ENCODE measurements at places on chromosomes 6 and 20.

DNA sequence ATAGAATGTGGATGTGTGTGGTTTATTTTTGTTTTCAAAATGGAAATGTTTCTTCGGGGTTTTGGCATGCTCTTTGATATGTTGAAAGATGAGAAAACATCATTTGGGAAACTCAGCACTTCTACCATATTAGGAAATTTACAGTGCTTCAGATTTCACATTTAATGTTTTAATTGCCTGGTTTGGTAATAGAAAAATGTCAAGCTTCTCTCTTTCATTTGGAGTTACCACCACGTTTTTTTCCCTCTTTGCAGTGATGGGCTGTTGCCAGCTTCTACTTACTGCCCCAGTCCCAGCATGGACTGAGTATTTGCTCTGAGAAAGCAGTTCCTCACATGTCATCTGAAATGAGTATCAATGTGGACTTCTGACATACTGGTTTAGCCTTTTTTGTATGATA is 267.7 kb downstream of the PRL start:
- DNase-seq, result no peak

- DNase-seq, result no peak
Observed at GRCh38 chr6:24489881-24490280, 503 bp upstream of the GPLD1 start.

GRCh38 chr20:50450881-50451752 is 59.1 kb upstream of the PTPN1 start:
- peak; percentile 40 for DNase-seq

DNA sequence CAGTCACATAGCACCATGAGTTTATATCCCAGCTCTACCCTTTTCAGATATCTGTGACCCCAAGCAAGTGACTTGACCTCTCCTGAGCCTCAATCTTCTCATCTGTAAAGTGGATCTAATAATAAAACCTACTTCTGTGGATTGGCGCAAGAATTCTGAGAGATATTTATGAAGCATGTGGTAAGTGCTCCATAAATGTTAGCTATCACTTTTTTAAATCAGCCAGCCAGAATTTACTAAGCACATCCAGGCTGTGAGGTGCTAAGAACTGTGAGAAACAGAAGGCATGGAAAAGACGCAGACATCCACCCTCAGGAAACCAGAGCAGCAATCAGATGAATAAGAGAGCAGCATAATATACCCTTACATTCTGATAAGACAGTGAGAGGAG is 862 bp downstream of the C20orf96 start:
- no peak for DNase-seq

GRCh38 chr20:38129248-38129865 is 35.7 kb downstream of the TGM2 start:
- DNase-seq, result no peak

DNA sequence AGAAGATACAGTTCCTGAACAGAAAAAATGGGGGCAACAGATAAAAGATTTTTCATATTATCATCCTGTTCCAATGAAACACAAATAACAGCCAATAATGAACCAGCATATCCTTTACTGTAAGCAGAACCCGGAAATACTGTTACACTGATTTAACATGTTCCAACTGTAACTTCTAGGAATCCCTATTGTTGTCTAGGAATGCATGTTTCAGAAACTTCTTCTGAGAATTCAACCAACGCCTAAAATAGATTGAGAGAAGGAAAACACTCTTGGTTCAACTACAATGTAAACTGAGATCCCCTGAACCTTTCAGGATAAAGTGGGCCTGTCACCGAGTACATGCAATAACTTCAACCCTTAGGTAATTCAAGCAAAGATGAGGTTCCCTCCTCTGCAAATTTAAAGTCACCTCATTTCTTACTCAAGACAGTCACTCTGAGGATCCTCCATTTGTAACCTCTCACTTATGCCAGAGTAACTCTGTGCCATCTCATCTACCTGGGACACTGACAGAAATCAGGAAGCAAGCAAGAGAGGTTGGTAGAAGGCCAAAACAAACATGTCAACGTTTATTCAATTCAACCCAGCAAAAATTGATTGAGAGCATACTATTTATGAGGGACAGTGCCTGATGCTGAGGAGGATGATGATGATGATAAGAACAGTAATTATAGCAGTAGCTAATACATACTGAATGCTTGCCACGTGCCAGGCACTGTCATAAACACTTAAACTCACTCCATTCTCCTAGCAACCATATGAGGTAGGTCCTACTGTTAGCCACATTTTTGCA is 14.1 kb downstream of the UBE3D start:
- DNase-seq, result no peak

- DNase-seq, result peak; percentile 71
Observed at GRCh38 chr6:74735304-74735703, 470.5 kb downstream of the COL12A1 start.

DNA sequence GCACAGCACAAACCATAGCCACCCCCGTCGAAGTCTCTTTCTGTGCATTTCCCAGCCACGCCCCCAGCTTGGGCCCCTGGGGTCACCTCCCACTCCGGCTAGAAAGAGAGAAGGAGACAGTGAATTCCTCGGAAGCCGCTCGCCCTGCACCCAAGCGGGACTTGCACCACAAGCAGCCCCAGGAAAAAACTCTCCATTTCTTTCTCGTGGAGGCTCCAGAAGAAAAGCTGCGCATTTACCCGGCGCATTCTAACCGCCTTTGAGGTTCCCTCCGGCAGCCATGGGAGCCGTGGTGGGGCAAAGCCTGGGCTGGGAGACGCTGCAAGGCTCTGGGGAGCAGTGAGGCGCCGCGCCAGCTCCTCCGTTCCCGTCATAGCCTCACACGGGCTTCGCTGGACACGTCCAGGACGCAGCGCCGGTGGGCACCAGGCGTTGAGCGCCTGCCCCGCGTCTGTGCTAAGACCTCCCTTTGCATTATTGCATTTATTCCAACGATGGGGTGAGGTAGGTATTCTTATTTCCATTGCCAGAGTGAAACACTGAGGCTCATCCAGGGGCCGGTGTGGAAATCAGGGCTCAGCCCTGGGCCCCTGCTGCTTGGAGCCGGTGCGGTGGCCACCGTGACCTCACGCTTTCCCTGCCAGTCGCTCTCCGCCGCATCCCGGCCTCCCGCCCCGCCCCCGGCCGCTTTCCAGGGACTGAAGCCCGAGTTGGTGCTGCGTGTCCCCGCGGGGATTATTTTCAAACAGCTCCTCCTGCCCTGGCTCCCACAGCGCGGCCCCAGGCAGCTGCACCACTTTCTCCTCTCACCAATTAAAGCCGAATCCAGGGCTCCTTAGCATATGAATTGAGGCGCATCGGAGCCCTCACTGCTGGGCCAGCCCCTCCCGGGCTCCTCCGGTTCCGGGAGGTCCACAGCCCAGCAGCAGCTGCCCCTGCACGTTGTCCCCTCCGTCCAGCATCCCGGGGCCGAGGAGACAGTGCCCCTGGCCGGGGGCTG is 148.3 kb upstream of the AFDN start:
- DNase-seq, result no peak

- no peak for DNase-seq
Observed at GRCh38 chr6:14797875-14798593, 447.8 kb upstream of the JARID2 start.

GRCh38 chr6:158175111-158175510 is 7.0 kb downstream of the GTF2H5 start:
- no peak for DNase-seq

- peak; percentile 66 for DNase-seq
Observed at GRCh38 chr6:21999012-21999528, 297.8 kb downstream of the PRL start.

GRCh38 chr6:69129046-69129445 is 494.0 kb downstream of the ADGRB3 start:
- DNase-seq, result no peak

All from H4 (cell line).